ENCODE measurements at places on chromosomes 2 and 18.

DNA sequence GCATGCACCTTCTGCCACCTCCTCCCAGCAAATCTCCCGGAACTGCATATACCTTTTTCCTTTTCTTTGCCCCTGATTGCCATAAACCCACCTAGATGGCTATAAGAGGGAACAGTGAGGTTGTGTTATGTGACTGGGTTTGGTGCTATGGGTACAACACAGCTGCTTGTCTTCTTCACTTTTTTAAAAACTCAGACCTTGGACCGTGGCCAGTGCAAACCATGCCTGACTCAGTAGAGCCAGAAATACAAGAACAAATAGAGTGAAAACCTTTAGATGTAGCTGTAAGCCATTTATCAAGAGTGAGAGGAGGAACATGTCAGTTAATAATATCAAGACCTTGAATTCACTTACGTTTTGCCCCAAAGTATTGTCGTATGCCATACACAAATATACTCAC is 267.4 kb upstream of the CHAC2 start:
- no peak for DNase-seq

DNA sequence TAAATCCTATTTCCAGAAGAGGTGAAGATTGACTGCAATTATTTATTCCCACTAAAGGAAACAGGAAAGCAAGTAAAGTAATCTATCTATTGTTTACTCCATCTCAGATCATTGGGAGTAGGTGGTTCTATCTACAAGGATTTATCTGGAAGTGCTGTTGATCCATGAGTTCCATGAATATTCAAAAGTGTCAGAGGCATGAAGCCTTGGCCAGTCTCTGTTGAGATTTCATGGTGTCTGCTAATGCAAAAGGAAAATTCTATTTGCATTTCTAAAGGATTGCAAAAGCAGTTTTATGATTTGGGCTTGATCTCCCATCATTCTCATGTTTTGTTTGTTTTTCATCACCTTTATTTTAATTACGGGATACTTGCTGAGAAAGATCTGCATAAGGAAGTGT is 102.4 kb upstream of the ST6GAL2 start:
- DNase-seq = no peak

DNA sequence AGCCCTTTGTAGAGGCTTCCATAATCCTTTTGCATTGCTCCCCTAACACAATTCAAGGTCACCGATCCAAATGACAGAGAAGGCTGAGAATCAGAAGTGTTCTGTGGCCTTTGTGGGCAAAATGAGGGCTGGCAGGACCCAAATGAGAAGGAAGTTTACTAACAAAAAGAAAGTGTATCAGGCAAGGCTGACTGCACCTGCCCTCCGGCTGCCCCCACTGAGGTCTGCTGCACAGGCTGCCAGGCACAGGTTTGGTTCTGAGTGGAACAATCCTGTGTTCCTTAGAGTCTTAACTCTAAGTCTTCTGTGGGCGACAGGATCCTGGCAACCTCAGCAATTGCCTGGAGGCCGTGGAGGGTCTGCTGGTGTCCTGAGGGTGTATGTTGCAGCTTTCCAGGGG is 568.5 kb downstream of the CMPK2 start:
- DNase-seq = no peak

DNA sequence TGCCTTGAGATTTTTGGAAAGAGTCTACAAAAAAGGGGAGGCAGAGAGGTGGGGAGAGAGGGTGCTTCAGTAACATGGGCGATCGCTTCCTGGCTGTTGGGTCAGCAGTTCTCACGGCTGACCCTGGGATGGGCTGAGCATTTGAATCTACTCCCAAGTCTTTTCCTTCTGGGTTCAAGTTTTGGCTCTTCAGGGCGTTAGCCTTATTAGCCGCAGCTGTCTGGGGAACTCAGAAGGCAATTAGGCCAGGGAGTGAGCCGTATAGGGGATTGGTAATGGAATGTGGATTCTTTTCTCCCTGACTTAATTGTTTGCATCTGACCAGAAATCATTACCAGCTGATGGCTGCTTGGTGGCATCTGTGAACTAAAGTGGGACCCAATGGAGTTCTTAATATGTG is 250.5 kb upstream of the SKOR2 start:
- DNase-seq = no peak

- DNase-seq = no peak
Measured at GRCh38 chr18:73948497-73948896, 199.1 kb downstream of the FBXO15 start.

DNA sequence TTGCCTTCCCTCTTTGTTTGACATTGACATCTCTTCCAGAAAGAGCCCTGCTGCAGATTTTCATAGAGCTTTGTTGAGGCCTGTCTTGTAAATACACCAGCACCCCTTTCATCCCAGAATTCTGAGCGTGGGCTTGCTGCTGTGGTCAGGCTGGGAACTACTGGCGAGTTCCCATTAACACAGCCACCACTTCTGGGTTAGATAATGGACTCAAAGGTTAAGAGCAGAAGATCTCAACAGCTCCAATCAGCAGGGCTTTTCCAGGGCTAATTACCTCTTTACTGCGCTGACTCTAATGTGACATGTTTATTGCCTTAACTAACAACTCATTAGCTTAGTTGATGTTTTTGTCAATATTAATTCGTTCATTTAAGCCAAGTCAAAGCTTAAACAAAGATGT is 235.9 kb upstream of the BOD1L2 start:
- no peak for DNase-seq

DNA sequence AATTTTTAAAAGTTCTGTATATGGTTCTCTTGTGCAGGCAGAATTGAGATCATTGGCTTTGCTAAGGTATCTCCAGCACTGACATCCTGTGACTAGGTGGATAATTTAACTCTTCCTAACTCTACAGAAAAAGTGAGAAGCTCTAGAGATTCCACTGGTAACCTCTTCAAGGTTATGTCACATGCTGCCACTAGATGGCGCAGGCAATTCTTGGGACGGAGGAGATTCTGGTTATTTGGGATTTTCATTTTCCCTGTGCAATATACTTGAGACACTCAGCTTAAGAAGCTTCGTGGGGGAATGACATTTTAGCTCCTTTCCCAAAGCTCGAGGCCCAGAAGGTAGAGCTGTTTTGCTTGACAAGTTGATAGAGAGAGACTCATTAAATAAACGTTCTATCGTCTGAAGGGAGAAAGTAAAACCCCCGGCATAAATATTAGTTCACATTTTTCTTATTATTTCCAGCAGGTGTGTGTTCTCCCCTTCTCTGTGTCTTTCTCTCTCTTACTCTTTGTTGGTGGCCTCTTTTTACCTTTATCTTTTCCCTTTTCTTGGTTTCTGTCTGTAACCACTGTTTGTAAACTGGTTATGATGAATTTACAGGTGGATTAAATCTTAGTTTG is 26.6 kb upstream of the LANCL1 start:
- DNase-seq = no peak

DNA sequence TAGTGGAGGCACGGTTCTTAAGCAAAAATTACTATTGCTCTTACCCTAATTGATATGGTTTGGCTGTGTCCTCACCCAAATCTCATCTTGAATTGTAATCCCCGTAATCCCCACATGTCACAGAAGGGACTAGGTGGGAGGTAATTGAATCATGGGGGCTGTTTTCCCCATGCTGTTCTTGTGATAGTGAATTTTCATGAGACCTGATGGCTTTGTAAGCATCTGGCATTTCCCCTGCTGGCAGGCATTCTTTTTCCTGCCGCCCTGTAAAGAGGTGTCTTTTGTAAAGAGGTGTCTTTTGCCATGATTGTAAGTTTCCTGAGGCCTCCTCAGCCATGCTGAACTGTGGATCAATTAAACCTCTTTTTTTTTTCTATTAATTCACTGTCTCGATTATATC is 1691.8 kb upstream of the SLC39A10 start:
- DNase-seq = no peak

DNA sequence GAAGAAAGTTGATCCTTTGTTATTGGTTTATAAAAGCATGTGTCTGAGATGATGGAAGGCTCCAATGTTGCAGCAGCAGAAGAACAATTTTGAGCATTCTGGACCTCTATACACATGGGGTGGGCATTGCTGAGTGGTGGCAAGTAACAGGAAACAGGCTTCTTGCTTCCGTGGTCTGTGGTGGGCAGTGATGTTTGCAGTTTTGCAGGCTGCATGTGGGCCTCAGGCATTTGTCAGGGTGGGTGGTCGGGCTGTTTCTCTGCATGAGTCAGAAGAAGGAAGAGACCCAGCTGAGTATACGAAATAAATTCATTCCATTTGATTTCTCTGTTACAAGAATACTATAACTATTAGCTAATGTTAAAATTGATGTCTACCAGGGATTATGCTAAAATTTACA is 239.5 kb upstream of the COL3A1 start:
- DNase-seq = no peak

- DNase-seq = no peak
Measured at GRCh38 chr2:20106746-20107145, 55.3 kb upstream of the LAPTM4A start.

GRCh38 chr2:1556286-1556685 is 143.0 kb downstream of the TPO start:
- no peak for DNase-seq
